ENCODE measurements at places on chromosomes 5 and 9. TPM values are rescaled to one million over a fixed set of nuclear protein-coding genes. Genes with fewer than 3 reads are reported as not detected.

PIP5KL1 gene
- 22.5 TPM for total RNA-seq

- DNase-seq = no peak
Measured at GRCh38 chr5:135147294-135148090, 113.5 kb upstream of the PITX1 start.

NR2F1 gene
- total RNA-seq = 1.1 TPM

DNA sequence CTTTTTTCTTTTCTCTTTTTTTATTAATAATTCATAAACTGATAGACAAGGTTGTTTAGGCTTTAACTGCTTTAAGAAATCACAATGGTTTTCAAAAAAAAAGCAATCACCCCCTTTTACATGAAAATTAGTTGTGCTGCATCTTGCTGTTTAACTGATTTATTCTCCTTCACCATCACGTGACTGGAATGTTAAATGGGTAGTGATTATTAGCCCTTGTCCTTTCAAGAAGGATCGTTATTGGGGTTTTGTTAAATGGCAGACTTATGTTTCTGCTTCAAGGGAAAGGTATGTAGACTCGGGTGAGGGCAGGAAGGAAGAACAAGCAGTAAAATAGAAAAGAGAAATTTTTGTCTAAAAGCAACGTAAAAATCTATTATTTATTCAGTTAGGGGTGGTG, 175.6 kb upstream of the TLE4 start:
- DNase-seq = no peak

GRCh38 chr9:20405078-20405477, 217.2 kb downstream of the MLLT3 start:
- DNase-seq = no peak

- DNase-seq = no peak
Measured at GRCh38 chr5:172414531-172415361, 39.6 kb downstream of the SH3PXD2B start.

DNA sequence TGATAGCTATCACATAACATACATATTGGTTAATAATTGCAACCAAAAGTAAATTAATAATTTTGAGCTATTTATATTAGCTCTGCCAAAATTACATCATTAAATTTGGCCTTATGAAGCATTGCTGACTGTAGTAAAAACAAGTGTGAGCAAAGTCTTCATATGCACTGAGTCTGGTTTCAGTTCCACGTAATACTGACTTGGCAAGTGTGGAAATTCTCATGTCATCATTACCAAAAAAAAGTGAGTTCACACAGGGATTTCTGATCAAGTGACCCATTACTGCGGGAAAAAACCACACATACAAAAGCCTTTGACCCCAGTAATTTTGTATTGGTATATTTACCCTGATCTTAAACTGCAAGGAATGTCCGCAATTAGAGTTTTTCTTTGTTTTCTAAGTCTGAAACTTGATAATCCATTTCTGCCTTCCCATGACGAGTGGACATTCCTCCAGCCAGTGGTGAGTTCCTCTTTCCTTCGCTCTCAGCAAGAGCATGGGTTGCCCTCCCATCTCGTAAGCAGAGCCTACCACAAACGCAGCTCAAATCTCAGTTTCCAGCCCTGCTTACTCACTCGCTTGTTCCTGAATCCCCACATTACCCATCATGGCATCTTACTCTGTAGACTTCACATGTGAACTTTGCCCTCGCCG, 220.2 kb upstream of the DMRT1 start:
- no peak for DNase-seq

GABRP gene
- 5.2 TPM for total RNA-seq

Measured in PC-9 (cell line).